ENCODE measurements at places on chromosomes 7 and 10. TPM values are rescaled to one million over a fixed set of nuclear protein-coding genes. Genes with fewer than 3 reads are reported as not detected.

GRCh38 chr10:103396789-103397087 lies 312 bp downstream of the PDCD11 start:
- no peak for DNase-seq

DNA sequence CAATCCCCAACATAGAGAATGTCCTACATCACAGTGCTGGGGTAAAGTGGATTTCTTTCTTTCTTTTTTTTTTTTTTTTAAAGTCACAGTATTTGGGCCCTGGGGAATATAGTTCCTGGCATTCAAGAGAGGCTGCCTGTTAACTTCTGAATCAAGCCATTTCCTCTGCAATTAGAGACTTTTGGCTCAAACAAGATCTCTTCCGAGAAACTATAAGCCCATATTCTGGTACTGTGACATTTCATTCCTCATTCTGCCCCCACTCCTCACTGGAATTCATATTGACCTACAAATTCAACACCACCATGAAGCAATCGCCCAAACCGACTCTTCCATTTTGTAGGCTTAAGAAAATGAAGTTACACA lies 187.4 kb downstream of the PHTF2 start:
- DNase-seq: no peak

- DNase-seq: no peak
Observed at GRCh38 chr10:38072552-38072951, 21.6 kb upstream of the ZNF37A start.

DNA sequence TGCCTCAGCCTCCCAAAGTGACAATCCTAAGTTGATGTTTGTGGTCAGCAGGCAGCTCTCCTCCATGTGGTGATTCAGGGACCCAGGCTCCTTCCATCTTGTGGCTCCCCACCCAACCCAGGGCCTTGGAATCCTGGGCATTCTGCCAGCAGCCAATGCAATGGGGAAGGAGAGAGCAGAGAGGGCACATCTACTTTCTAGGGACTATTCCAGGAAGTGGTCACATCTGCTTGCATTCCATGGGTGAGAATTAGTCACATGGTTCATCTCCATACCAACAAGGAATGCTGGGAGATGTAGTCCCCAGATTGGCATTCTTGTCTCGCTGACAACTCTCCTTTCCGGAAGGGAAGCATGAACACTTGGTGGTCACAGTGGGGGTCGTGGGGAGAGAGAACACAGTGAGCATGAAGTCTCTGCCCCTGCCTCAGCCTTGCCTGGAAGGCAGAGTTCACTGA lies 9.9 kb upstream of the SRRM3 start:
- no peak for DNase-seq

GRCh38 chr10:78997635-78998618 lies 70.8 kb upstream of the ZMIZ1 start:
- DNase-seq: no peak

- DNase-seq: no peak
Observed at GRCh38 chr10:78600121-78600665, 468.6 kb upstream of the ZMIZ1 start.

- no peak for DNase-seq
Observed at GRCh38 chr7:44748948-44749731, 493 bp downstream of the ZMIZ2 start.

DNA sequence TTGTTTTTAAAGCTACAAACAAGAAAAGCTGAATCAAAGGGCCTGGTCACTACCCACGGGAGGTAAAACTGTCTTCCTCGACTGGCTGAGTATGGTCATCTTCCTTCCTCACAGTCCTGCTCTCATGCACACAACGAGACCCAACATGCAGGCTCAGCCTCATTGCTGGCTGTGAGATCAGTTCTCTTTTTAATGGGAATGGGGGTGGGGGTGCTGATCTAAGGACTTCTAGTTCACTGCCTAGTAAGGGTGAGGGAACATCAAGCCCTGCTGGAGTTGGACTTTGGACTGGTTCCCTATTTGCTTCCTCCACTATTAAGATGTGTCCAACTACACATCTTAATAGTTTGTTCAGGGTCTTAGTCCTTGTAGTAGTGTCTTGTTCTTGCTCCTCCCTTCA lies 48.2 kb downstream of the ABCB4 start:
- no peak for DNase-seq

GRCh38 chr7:38881947-38882684 lies 26.9 kb downstream of the VPS41 start:
- no peak for DNase-seq

- DNase-seq: no peak
Observed at GRCh38 chr7:47508389-47509380, 73.2 kb downstream of the TNS3 start.

DNA sequence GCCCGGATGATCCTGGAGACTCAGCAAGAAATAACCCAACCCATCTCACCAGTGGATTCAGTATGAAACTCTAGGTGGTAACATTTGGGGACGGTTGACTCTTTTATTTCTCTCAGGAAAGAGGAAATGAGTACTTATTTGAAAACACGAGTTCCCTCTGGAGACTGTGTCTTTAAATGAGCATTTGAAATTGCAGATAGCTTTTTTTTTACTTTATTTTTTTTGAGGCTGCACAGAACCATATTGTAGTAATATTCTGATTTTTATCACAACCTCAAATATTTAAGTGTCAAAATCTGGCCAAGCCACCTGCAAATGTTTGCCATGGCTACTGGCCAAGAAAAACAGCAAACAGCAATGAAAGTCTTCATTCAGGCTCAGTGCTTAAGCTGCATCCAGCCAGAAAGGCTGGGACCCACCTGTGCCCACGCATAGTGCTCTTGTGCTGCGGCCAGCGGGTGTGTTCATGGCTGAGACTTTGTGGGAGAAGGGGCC lies 160.8 kb downstream of the CREB5 start:
- DNase-seq: no peak

DNA sequence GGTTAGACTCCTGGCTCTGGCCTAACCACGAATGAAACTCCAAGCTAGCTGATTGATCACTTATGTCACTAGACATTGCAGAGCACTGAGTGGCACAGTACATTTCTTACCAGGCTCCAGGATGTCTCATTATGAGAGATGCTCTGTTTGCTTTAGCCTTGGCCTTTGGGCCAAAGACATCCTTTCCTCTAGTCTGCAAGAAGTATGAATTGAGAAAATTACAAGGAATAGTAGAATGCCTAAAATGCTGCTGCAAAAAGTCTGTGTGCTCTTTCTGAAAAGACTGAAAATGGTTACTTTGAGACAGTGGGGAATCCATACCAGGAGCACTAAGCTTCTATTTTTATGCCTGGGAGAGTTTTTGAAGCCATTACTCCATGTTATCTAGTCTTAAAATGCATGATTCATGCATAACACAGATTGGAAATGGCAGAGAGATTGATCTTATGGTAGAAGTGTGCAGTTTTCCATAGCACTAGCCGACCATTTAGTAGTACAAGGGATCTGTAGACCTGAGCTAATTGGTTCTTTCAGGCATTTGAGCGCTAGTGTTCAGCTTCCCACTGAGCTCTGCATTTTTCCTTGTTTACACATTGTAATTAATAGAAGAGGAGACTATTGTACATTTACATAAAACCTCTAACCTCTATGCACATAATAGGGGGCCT lies 303.8 kb downstream of the PRKG1 start:
- DNase-seq: no peak

- no peak for DNase-seq
Observed at GRCh38 chr10:80064120-80064886, 14.2 kb upstream of the TMEM254 start.

The KCNH2 gene
- total RNA-seq: 0.32 TPM

GRCh38 chr7:111789870-111790269 lies 227.6 kb upstream of the IMMP2L start:
- no peak for DNase-seq

The ABCC2 gene
- total RNA-seq: 2.8 TPM

DNA sequence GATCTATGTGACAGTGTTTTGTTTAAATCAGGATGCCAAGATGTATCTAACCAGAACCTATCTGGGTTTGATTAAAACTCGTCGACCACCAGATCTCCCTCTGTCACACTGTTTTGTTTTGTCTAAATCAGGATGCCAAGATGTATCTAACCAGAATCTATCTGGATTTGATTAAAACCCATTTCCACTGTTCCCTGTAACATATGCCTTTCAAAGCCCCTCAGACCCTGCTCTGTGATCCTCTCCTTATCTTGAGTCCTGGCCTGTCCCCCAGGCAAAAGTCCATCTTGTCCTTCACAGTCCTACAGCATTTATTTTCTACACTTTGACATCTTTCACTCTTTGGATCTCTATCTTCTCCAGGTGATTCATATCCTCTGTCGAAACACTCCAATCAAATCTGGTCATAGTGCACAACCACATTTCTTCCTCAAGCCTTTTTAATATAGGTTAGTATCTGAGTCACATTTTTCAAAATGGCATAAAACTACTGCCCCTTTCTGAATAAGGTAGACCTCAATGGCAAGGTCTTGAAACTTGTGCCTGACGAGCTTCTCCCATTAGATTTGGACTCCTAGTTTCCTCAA lies 32.5 kb downstream of the ERLIN1 start:
- no peak for DNase-seq

DNA sequence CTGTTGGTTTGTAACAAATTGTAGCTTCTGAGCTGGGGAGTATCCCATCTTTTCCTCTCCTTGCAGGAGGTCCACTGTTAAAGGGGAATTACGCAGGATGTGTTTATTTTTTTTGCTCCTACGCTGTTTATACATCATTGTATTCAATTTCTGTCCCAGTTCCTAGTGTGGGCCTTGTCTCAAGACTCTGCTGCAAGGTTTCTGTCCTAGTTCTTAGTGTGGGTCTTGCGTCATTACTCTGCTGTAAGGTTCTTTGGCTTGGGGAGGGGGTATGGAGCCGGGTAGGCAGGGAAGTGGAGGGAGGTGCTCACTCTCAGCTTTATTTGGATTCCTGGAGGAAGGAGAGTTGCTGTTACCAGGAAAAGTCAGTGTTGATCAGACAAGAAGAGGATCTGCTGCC lies 64.0 kb upstream of the TRIM8 start:
- DNase-seq: no peak

DNA sequence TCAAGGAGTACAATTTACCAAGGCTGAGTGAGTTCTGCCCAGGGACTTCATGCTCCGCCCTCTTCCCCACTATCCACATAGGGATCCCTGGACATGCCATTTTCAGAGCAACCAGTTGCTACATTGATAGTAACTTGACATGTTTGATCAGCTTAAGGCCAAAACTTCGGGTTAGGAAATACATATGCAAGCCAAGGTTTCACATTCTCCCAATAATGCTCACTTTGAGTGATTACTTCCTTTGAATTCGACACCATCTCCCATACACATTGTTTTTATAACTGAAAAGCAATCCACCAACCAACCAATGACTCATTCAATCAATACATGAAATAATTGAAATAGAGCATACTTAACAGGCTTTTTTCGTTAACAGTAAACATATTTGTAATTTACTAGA lies 137.9 kb downstream of the GLI3 start:
- no peak for DNase-seq

- no peak for DNase-seq
Observed at GRCh38 chr7:123916240-123916724, 8.8 kb upstream of the SPAM1 start.

DNA sequence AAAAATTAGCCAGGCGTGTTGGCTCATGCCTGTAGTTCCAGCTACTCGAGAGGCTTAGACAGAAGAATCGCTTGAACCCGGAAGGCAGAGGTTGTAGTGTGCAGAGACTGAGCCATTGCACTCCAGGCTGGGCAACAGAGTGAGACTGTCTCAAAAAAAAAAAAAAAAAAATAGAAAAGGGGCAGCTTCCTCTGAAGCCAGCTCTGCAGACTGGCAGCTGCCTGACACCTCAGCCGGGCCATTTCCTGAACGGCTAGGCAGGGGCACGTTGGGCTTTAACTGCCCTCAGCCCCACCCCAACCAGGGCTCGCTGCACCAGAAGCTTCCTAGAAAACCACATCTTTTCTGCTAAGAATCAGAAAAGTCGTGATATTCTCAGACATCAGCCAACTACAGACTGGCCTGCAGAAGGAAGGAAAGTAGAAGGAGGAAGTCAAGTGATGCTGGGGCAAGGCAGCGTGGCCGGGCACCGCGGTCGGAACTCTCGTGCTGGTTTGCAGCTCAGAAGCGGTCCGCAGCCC lies 38.0 kb downstream of the PRKAG2 start:
- DNase-seq: no peak

- no peak for DNase-seq
Observed at GRCh38 chr7:103388469-103389140, 41.2 kb downstream of the PSMC2 start.

DNA sequence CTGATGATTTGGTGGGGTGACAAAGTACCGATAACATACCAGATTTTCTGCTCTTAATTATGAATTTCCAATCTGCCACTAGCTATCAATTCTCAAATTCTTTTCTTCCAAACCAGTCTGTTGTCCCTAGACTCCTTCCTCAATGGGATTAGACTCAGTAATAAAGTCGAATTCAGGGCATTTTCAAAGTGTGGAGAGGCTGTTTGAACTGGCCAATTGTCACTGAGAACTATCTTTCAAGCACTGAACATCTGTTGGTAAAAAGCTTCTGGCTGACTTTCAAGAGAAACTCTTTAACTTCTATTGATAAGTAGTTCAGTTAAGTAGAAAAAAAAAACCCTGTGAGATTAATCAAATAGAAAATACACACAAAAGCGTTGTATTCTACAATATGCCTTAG lies 108.9 kb downstream of the SAMD9 start:
- DNase-seq: no peak

The HOXA3 gene
- total RNA-seq: 5.8 TPM

DNA sequence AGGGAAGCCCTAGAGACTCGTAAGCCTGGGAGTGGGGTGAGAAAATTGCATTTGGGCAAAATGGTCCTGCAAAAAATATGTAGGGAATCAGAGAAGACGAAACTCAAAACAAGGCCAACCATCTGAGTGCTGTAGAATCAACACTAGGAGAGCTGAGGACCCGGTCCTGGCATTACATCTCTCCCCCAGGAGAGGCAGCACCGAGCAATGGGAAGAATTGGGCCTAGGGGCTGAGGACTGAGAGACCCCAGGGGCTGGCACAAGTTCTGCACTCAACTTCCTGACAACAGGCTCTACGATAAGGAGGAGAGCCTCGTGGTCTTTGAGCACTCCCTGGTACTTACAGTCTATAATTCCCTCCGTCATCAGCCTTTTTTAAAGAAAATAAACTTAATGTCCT lies 47.6 kb downstream of the BPGM start:
- no peak for DNase-seq

GRCh38 chr7:142607351-142607750 lies 141.9 kb upstream of the PRSS1 start:
- DNase-seq: no peak

The NEUROG3 gene
- total RNA-seq: 0.71 TPM

The KCNMA1 gene
- 20.6 TPM for total RNA-seq

- peak; percentile 69 for DNase-seq
Observed at GRCh38 chr10:131021246-131021895, 290.1 kb downstream of the TCERG1L start.

DNA sequence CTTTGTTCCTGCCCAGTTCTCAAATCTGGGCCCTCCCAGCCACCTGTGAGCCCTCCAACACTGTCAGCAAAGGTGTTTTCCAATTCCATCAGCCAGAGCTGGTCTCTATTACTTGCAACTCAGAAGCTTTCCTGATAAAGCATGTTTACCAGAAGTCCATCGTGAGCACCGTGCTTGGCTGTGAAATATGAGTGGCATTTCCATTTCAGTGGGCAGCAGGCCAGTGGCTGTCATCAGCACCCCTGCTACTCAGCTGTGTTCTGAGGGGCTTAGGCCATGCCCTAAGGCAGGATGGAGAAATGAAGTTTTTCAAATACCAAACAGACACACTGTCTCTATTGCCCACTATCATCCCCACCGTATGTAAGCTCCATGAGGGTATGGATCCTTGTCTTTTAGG lies 12.7 kb upstream of the BNIP3 start:
- no peak for DNase-seq
